Naive thymus-derived CD4-positive, alpha-beta T cell (primary cell): ENCODE measurements at places on chromosomes 6 and 20. TPM values are rescaled to one million over a fixed set of nuclear protein-coding genes. Genes with fewer than 3 reads are reported as not detected.

Gene MEI4
- 0.05 TPM for total RNA-seq

DNA sequence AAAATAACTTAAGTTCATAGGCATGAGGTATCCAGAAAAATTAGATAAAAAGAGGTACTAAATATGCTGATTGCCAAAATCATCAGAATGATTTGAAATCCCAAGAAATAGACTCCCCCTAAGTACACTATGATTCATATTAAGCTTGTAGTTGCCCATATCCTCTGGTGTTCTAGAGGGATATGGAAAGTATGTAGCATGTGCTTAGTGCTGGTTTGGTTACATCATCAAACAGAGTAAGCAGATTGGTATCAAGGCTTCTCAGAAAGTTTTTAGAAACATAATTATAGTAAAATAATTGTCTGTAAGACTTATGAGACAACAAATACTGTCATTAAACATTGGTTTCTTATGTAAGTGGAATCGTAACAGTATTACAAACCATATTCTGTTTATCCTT is 166.4 kb downstream of the FAXC start:
- DNase-seq = no peak

GRCh38 chr6:25641940-25642666 is 9.9 kb upstream of the SCGN start:
- DNase-seq = no peak

Gene ATP6V1G2
- 6.3 TPM for total RNA-seq

Gene LST1
- 16.2 TPM for total RNA-seq

GRCh38 chr6:352474-352873 is 39.1 kb upstream of the IRF4 start:
- DNase-seq = no peak
